ENCODE measurements at places on chromosomes 11 and 22.

- DNase-seq: no peak
These were observed 2.6 kb upstream of the SHISA8 start for GRCh38 chr22:41917375-41917902.

GRCh38 chr11:58394195-58394594 lies 12.5 kb downstream of the OR5B3 start:
- DNase-seq: no peak

DNA sequence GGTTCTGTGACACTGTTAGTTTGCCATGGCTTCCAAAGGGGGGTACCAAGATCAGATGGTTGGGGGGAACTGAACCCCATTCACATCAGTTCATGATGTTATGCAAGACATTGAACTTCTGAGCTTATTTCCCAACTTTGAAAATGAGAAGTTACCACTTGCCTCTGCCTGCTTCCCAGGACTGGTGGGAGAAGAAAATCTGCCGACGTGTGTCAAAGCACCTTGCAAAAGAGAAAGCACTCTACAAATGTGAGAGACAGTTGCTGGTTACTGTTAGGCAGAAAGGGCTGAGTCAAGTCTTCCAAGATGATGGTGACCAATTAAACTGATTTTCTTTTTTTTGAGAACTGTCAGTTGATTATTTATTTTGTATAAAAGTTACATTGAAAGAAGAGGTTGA lies 45.6 kb downstream of the SMCO4 start:
- DNase-seq: no peak

- DNase-seq: no peak
These were observed 51.1 kb downstream of the WNT7B start for GRCh38 chr22:45925811-45926351.

- no peak for DNase-seq
These were observed 6.1 kb downstream of the MICAL2 start for GRCh38 chr11:12116425-12117032.

DNA sequence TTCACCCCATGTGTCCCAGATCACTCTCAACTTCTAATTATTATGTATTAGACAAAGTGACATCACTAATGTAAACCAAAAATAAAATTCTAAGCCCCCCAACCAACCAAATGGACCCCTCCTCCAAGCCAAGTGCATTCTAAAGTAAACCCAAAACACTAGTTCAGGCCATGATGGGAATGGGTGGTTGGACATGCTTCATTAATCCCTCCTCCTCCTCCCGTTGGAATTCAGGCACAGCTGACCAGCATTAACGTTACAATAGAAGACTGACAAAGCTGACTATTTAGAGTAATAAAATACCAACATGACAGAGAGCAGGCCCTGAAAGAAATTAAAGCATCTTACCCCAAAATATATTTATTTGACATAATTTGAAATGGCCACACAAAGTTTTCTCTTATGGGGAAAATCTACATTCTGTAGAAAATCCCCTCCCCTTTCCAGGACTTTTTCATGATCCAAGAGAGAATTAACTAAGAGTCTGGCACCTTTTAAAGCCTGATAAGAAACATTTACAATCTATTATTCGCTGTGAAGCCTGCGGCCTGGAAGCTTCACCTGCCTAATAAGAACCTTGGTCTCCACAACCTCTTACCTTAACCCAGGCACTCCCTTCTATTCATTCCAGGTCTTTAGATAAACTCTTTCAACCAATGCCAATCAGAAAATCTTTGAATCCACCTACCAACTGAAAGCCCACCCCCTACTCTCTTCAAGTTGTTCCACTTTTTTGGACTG lies 948.5 kb upstream of the CCDC90B start:
- DNase-seq: no peak

DNA sequence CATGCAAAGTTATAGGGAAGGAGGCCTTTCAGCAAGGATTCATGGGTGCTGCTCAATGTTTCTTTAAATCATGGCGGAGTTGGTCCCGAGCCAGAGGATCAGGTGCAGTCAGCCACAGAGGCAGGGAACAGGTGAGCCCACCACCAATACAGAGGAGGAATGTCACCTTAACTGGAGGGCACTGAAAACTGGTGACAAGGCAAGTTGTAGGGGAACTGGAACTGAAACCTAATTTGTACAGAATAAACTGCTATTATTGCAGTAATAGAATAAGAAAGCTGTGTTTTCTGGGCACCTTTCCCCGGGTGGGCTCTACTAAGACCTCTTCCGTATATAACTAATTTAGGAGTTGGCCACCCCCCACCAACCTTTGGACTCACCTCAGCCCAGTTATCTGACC lies 296.0 kb upstream of the NARS2 start:
- DNase-seq: no peak

DNA sequence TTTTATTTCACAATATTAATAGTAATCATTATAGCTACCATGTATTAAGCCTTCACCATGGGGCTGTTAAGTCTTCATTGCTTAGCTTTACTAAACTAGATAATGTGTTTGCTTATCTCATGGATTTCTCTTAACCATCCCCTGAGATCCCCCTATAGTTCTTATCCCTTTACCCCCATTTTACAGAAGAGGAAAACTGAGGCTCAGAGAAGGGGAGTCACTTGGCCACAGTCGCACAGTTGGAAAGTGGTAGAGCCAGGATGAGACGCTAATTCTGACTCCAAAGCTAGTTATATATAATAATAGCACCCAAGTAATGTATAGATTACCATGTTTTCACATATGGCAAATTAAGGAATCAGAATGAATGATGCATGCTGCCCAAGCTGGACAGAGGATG lies 9.7 kb upstream of the TFIP11 start:
- DNase-seq: no peak

DNA sequence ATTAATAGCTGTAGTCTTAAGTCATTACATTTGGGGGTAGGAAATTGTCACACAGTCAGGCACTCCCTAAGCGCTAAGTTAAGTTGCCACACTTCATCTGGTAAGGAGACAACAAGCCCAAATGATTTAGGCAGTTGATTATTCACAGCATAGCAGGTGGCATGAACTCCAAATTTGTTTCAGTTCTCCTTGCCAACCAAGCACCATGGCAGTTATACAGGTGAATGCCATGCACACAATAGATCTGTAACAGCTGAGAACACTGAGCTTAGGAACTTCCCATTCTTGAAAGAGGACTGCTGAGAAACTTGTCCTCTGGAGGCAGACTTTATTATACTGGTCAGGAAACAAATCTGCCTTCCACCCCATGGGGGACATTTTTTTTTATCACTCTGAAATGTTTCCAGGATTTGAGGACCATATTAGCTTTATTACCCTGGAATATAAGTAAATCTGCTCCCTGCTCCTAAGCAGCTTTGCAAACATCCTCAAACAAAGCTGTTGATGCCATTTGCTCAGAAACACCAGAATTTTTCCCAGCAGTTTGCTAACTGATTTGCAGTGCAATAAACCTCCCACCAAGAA lies 5.1 kb upstream of the INTS4 start:
- DNase-seq: no peak

DNA sequence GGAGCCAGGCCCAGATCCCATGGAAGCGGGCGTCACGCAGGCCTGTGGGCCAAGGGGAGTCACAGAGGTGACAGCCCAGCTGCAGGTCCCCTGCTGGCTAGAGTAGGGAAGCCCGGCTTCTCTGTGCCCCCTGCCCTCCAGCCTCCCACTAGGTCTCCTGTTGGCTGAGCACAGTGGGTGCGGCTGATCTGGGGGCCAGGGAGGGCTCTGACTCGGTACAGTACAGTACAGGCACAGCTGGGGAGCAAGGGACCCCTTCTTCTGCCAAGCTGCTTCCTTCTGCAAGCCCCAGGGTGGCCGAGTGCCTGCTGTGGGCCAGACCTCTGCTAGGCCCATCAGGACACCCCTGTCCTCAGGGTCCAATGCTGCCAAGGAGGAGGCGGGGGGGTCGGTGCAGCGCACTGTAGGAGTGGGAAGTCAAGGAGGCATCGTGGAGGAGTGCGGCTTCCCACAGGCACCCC lies 10.1 kb downstream of the SUSD2 start:
- DNase-seq: peak; percentile 50

DNA sequence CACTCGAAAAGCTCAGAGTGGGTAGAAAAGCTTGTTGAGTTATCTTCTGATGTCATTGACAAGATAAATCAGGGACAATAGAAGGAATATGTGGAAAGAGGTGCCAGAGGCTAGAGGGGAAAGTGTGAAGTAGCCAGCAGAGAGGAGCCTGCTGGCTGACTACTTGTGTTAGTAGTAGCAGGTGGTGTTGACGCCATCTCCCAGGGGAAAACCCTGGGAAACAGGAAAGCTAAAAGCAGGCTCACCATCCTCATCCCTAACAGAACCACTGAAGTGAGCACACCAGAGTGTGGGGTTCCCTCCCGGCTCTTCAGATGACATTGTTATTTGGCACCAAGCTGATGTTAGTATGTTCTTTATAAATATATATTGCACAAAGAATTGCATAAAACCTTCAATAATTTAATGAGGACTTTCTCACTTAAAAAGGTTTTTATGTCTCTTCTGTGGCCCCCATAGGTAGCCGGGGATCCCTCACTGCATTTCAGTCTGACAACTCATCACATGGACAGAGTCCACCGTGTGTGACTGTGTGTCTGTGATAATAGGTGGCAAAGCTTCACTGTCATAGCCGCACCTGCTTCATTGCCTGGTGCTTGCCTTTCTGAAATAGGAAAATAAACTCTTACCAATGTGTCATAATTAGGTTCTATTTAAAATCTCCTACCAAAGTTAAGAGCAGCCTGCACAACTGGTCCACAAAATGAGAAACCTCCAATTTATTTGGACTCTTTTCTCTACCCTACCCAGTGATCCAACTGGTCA lies 63.2 kb upstream of the TOP3B start:
- DNase-seq: no peak

DNA sequence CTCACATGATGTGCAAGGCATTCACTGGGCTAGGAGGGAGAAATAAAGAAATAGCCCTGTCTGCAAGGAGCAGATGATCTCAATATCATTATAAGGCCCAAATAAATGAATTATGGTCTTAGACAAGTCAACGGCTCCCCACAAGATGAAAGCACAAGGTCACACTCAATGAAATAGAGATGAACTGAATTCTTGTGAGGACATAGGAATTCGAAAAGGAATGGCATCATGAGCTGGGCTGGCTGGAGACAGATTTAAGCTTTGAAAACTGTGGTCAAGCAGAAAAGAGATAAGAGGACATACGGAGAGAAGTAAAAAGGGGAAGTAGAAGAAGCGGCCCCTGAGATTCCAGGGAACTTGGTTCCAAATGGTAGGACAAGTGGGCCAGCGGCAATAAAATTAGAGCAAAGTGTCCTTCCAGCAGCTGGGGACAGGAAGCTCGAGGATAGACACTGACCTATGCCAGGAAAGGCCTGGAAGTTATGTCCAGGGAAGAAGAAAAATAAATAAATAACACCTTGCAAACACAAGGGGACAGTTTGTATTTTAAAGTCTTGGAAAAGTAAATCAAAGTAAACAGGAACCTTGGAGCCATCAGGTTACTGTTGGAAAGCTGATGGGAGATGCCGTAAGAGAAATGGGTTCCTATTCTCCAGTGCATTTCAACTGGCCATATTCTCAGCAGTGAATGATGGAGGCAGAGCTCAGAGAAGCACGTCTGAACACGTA lies 37.8 kb downstream of the GALNT18 start:
- no peak for DNase-seq

- DNase-seq: no peak
These were observed 235.3 kb downstream of the CSNK2A3 start for GRCh38 chr11:11117730-11118129.

DNA sequence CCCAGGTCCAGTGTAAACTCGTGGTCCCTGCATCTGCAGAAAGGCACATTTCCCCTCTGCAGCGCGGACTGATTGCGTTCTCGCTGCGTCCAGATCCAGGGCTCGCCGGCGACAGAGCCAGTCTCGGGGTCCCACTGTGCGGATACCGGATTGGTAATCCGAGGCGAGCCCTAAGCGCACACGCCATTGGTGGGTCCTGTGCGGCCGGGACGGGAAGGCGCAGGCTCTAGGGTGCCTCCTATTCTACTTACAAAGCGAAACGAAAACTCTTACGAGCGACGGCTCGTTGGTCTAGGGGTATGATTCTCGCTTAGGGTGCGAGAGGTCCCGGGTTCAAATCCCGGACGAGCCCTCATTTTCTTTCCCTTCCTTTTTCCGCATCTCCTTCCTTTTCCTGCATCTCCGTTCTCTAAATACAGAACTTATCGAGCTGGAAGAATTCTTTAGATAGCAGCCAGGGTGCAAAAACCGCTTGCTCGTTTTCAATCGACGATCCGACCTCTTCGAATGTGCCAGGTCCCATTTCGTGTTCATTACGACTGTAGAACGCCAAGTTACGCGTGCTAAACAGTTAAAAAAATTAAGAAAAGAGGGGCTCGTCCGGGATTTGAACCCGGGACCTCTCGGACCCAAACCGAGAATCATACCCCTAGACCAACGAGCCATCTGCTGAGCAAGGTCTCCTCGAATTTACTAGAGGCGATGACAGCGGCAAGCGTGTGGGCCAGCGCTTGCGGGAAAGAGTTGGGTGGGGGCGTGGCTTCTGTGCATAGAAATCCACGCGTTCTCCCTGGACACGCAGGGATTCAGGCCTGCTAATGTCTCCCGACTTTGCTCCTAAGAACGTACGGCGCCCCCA lies 29.2 kb upstream of the WNT11 start:
- DNase-seq: peak; percentile 90

- DNase-seq: no peak
These were observed 57.2 kb downstream of the PPFIBP2 start for GRCh38 chr11:7570938-7571521.

DNA sequence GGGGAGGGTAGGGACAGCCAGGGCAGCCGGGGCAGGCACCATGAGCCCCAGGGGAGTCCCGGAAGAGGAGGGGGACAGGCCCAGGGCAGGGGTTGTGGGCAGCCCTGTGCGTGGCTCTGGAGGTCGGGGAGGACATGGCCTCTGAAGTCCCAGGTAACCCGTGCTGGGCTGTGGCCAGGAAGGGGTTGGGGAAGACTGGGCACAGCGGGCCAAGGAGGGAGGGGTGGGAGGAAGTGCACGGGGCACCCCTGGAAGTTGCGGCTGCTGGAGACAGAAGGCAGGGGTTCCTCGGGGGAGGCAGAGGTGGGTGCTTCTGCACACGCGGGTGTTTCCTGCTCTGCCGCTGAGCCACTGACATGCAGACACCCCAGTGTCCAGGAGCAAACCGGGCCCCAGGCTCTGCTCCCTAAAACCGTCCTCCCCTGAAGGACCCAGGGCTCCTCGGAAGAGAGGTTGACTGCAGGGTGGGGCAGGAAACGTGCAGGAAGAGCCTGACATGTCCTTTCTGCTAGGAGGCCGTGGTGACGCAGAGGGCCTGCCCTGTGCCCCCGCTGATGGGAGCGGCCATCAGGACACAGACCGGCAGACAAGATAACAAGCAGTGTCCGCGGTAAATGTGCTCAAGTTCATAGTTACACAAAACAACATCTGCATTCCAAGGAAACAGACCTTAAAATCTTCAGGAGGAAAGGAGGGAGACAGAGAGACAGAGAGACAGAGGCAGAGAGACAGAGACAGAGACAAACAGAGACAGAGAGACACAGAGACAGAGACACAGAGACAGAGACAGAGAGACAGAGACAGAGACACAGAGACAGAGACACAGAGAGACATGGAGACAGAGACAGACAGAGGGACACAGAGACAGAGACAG lies 5.7 kb downstream of the TNNI2 start:
- DNase-seq: peak; percentile 59

GRCh38 chr22:27801616-27802345 lies at the start of gene MN1:
TSS of gene MN1 (minus strand) at chr22:27801756. CDS start at chr22:27800543, 1,213 bp downstream.
- no peak for DNase-seq

Data from pancreas (tissue), 10 donors.